ENCODE measurements at places on chromosomes 5 and 9.

GRCh38 chr9:91949946-91950664, at the start of gene ROR2:
Gene ROR2 (minus strand): TSS chr9:91950228.
- peak; percentile 71 for DNase-seq

GRCh38 chr5:98928873-98929709, at the start of gene CHD1:
Gene CHD1 (minus strand): TSS chr5:98929007. CDS start chr5:98926386, 2,621 bp downstream.
- DNase-seq, result peak; percentile 97

DNA sequence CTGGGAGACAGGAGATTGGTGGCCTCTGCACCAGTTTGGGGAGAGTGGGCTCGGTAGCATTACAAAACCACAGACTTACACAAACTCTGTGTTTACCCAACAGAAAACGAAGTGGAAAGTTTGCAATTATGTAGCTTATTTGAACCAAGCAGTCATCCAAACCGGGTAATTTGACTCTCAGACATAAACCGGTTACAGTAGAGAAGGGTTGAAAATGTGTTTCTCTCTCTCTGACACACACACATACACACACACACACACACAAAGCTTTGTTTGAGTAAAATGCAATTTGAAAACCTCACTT, 97.1 kb upstream of the ZNF608 start:
- DNase-seq, result no peak

- no peak for DNase-seq
These were observed 3.1 kb downstream of the NINJ1 start for GRCh38 chr9:93130861-93131481.

- no peak for DNase-seq
These were observed 60.5 kb downstream of the PTCD2 start for GRCh38 chr5:72380492-72381274.

DNA sequence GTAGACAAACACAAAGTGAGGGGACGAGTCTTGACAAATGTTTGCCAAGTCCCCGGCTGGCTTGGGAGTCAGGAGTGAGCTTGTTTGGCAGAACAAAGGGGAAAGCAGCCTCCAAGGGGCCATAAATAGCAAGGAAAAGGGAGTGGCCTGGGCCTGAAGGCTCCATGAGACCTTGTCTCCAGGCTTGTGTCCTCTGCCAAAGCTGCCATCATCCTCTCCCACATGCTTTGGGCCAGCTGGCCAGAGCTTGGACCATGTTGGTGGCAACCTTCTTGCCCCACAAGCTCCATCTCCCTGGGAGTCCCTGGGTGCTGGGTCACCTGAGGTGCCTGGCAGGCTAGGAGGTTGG, 13.3 kb upstream of the PITX1 start:
- no peak for DNase-seq

DNA sequence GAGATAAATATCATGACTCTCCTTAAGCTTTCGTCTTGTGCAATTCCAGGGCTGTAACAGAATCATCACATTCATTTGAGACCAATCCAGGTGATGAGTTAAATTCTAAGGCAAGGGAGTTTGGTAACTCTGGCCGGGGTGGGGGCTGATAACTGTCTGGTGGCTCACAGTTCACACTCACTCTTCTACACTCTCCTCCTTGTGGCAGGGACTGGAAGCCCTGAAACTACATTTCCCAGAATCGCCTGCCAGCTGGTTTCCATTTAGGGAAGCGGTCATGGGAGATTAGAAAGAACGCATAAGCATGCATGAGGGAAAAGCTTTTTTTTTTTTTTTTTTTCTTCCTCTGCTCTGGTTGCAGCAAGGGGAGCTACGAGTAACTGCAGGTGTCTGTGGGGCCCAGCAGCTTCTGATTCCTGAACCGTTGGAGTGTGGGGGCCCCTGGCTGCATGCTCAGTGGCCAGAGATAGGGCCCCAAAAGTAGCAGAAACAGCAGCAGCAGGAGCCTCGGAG, 154.8 kb upstream of the TBC1D2 start:
- DNase-seq, result peak; percentile 78

DNA sequence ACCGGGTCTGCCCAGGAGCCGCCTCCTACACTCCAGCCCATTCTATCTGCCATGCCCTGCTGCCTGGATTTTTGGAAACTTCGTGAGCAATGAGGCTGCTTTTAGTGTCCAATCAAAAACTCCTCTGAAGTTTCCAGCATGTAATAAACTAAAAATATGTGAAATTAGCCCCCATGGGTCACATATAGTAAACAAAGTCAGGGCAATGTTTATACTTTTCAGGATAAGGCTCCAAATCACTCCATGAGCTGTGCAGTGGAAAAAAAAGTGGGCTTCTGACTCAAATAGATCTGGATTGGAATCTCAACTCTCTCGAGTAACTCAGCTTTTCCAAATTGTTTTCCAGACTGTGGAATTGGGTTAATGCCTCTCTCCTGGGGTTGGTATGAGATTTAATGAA, 68.2 kb downstream of the PIK3R1 start:
- no peak for DNase-seq

GRCh38 chr5:139693676-139694364, 45.7 kb downstream of the CXXC5 start:
- DNase-seq, result no peak

- DNase-seq, result no peak
These were observed 5.6 kb downstream of the FAXDC2 start for GRCh38 chr5:154844809-154845208.

DNA sequence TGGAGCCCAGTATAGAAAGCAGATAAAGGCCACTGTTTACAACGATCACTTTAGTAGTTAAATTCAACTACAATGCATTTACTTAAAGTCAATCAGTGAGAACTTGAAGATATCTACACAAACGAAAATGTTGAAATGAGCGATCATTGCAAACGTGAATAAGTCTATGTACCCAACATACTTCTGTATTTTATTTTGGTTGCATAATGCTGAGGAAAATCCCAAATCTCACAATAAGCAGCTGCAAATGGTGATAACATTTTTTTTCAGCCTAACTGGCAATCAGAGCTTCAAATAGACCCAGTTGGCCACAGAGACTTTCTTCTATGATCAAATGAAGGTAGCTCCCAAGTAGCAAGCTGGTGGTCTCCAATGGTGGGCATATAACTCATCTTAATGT, 32.1 kb downstream of the PDGFRB start:
- DNase-seq, result no peak

GRCh38 chr9:116686135-116686534, 970 bp upstream of the TRIM32 start:
- peak; percentile 34 for DNase-seq

DNA sequence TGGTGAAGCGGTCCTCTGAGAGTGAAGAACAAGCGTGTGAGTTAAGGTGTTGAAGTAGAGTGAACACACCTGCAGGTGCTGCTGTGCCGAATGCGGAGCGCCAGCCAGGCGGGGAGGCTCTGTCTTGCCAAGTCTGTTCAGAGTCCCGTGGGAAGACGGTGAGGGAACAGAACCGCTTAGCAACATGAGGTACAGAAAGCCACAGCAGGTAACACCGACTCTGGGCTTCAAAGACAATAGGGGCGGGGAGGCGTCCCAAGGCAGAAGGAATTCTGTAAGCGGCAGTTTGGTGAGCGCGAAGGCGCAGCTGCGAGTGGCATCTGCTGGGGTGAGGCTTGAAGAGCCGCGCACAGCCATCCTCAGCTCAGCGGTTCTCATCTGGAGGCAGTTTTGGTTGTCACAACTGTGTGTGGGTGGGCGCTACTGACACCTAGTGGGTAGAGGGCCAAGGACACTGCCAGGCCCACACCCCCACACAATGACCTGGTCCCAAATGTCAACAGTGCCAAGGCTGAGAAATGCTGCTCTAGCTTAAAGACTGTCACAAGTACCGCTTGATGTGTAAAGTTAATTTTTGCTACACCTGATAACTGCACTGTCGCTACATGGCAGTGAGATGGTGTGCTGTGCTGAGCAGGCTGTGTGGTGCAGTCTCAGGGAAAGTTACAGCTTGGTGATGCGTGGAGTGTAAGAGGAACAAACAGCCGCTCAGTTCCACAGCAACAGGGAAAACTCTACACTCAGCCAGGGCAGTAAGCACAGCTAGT, 67.4 kb upstream of the TBC1D9B start:
- peak; percentile 91 for DNase-seq

- no peak for DNase-seq
These were observed 82.9 kb upstream of the ALDH1B1 start for GRCh38 chr9:38309324-38310195.

DNA sequence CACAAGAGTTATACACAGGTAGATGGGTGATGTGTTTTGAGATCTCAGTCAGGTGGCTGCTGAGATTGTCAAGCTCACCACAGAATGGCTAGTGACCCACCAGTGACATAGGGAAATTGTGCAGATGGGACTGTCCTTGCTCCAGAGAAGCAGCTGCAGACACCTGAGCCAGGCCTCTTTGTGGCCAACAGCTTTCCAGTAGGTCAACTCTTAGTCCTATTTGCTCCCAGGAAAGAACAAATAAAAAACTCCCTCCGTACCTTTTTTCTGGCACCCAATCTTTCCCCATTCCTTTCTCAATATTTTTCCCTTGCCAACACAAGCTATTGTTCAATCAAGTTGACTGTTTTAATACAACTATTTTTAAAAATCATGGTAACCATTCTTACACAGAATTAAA, 14.2 kb downstream of the IARS1 start:
- DNase-seq, result no peak

DNA sequence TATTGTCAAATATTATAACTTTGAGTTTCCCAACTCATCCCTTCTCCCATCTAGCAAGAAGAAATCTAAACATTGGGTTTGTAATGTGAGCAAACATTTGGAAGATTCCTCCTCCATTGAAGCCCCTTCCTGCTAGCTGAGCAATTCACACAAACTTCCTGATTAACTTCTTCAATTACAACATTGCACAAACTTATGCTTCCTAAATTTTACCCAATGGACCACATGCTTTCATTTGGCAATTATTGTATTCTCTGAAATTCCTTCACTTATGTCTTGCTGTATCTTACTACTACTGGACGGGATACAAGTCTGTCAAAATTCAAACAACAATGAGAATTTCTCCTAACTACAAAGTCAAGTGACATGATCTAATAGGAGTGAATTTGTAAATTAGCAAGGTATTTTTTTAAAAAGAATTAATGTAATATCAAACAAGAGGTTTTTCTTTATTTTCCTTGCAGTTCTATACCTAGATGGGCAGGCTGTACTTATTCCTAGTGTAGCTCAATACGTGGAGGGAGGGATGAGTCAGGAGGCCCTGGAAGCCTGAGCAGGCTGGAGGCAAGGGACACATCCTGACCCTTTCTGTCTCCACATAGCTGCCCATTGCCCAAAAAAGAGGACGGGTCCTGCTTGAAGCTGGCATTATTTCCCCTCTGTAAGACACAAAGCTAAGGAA, 11.8 kb upstream of the IFNW1 start:
- DNase-seq, result no peak

- no peak for DNase-seq
These were observed 54.6 kb upstream of the KCNIP1 start for GRCh38 chr5:170449232-170449631.

DNA sequence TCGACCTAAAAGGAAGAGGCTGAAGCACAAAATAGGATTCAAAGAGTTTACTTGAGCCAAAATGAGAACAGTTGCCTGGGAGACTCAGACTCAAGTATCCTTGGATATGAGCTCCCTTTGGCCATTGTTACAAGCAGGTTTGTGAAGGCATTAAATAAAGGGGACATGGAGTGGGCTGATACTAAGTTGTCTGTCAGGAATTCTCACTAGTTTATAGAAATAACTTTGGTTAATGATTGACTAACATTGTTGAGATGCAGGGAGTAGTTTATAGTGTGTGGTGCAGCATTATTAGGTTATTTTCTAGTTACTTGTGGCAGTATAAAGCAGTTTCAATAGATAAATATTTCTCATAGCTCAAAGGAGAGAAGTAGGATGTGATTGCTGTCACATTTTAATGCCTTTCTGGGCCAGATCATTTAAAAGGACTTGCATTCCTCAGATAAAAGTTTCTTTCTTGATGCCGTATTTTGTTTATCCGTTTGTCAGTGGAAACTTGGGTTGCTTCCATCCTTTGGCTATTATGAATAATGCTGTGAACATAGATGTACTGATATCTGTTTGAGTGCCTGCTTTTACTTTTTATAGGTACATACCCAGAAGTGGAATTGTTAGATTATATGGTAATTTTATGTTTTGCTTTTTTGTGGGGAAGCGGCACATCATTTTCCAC, 9.1 kb downstream of the AP3S1 start:
- DNase-seq, result no peak

GRCh38 chr9:91654527-91654926, 230.9 kb upstream of the NFIL3 start:
- no peak for DNase-seq

DNA sequence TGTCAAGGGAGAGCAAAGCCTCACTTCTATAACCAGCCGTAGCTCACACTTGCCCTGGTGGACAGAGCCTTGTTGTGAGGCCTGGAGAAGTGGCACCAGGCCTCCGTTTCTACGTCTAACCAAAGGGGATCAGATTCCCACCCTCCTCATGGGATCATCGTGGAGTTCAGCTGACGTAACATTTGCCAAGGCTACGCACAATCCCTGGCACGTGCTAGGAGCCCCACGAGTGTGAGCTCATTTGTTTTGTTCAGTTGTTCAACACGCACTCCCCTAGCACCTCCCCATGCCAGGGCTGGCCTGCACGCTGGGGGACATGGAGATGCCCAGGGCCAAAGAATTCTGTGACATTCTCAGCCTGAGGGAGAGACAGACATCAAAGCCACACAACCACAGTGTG, 23.1 kb downstream of the ADGRD2 start:
- DNase-seq, result no peak

DNA sequence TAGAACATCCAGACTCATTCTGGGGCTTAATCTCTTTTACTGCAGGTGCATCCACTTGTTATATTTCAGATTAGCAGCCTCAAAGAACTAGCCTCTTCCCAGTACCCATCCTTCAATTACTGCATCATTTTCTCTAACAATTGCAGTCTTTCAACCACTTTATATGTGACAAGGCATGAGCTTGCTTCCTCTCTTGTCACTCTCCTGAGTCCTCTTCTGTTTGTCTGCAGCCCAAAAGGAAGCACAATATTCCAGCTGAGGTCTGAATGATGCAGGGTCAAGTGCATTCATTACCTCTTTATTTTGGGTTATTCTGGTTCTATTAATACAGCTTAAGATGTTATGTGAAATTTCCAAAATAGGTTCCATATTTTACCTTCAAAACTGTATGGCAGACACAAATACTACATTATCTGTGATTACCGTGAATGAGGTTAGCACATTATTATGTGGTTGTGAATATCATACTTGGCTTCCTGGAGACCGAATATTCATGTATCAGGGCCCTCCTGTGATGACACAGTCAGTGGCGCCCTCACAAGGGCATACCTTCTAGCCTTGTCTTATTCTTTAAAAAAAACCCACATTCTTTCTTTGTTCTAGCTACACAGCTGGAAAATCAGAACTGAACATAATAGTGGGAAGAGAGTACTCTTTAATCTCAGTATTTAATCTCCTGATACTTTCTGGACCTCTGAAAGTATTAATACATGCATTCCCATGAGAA, 323.8 kb downstream of the PDE4D start:
- no peak for DNase-seq

- no peak for DNase-seq
These were observed 397.6 kb upstream of the IRX1 start for GRCh38 chr5:3198074-3198449.

- DNase-seq, result no peak
These were observed 501.9 kb downstream of the KDM4C start for GRCh38 chr9:7259544-7260241.

Measured in NCI-H82 (cell line).